ENCODE measurements at places on chromosomes 7 and 10.

DNA sequence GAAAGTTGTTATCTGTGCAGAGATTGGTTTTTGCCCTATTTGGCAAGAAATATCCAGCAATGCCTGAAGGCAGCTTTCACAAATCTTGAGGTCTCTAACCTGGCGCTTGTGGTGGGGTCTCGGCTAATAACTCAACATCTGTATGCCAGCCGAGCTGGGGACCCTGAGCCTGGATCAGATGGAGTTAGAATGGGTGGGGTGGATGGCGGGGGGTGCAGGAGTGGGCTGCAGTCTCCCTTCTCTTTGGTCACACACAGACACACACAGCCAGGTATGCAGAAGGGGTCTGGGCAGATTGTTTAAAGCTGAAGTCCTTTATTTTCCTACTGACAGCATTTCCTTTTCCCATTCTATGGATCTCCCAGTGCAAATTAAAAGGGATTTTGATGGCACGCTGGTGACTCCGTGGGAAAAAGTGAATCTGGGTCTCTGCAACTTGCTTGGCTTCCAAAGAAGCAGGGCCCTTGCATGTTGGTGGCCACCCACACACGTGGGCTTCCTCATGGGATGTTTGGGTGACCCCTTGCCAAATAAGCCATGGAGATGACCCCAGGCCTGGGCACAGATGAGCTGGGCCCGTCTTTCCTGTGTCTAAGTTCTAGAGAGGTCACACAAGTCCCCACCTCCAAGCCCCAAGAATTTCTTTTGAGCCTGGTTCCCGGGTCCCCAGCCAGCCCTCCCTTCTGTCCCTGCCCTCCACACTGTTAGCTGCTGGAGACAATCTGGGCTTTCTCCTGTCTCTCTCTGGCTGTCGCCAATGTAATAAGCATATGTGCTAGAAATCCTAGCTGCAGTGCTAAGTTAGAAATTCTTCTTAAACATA, 39.9 kb upstream of the EMX2 start:
- DNase-seq, result no peak

DNA sequence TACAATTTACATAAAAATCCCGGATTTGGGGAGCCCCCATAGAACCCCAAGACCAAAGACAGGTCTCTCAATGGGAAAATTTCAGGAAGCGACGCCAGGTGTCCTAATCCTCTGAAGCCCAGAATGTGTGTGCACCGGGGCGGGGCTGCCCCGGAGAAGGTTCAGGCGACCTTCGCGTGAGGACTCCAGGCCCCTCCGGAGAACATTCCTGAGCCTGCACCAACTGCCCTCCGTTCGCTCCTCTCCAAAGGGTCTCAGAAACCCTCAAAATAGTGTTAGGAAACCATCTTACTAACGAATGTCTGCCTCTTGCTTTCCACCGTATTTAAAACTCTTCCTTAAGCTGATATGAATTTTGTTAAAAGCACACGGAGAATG, 78.5 kb upstream of the INSIG1 start:
- DNase-seq, result no peak

- DNase-seq, result no peak
These were observed 1.8 kb downstream of the MUC17 start for GRCh38 chr7:101021703-101022102.

DNA sequence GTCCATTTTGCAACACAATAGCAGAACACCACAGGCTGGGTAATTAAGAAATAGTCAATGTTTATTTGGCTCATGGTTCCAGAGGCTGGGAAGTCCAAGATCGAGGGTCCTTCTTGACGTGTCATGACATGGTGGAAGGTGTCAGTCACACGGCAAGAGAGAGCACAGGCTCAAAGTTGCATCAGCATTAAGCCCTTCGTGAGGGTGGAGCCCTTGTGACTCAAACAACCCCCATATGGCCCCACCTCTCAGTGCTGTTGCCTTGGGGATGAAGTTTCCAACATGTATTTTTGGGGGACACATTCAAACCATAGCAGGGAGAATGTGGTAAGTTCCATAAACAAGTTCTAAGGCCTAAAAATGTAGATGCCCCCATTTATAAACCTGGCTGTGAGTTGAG, 24.6 kb upstream of the GTPBP4 start:
- no peak for DNase-seq

- no peak for DNase-seq
These were observed 150.8 kb downstream of the RNF216 start for GRCh38 chr7:5630670-5631069.

GRCh38 chr10:69733791-69734261, 67.9 kb upstream of the COL13A1 start:
- DNase-seq, result no peak

DNA sequence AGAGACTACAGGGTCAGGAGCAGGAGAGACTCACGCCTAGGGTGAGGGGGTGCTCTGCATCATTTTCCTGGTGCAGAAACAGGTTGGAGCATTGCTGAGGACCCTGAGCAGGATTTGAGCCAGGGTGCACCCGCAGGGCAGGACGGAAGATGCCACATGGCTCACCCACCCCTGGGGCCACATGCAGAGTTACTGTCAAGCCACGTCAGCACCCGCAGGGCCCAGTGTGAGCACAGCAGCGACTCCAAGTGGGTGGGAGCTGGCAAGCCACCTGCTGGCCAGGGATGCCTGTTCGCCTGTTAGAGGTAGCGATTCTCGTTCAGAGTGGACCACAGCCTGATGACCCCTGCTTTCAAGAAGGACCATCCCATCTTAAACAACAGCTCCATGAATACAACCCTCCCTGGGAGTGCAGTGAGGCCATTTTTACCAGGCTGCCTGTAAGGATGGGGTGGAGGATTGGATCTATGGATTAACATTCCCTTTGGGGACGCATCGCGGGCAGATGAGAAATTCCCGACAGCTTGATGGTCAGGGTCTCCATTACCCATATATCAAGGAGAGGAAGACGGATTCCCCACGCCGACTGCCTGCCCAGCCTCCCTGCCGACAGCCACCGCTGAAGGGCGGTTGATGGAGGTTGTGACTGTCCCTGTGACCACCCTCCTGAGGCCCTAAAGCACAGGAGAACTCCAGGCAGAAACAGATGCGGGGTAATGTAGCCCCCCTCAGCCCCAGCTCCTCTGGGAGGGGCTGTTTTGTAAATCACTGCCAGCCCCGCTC, 101.1 kb upstream of the RET start:
- no peak for DNase-seq

DNA sequence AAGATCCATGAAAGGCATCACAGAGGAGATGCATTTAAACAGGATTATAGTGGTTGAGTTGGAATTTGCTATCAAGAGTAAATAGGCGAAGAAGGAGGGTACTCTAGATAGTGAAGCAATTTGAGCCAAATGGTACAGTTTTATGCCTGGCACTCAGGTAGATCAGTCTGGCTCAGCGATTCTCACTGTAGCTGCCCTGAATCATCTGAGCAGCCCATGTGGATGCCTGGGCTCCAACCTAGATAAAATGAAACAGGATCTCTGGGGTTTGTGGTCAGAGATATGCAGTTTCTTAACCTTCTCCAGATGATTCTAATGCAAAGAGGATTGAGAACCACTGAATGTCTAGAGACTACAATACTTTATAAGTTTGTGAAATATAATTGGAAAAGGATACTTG, 282.0 kb upstream of the FZD1 start:
- no peak for DNase-seq

DNA sequence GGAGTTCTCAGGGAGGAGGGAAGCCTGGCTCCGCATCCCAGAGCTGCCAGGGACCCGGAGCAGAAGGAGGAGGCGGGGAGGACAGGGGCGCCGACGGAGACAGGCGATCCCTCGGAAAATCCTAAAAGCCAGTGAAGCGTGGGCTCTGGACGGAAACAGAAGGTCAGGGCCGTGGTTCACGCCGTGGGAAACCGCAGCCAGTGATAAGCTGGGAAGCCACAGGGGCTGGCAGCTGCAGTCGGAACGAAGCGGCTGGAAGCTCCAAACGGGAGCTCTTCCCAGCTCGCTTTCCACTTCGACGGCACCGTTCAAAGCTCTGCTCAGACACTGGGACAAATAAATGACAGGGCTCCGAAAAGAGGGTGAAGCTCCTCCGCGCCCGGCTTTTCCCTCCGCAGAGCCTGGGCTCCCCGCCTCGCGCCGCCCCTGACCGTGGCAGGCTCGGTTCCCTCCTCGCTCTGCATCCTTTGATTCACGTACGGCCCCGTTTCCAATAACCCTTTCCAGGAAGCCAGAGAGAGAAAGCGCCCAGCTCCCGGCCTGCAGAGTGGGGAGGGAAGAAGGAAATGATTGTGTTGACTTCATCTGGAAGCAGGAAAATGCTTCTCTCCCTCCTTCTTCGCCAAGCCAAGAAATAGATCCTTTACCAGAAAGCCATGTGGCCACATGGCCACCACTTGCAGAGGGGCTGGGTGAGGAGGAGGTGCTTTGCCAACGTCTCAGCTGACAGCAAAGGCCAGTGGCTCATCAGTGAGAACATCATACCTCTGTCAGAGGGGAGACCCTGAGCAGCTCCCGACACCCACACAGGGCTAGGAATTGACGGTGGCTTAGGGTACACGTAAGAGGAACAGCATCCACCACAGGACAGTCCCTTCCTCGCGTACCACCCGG, 57.4 kb downstream of the ADRB1 start:
- no peak for DNase-seq

All from NAMALWA (cell line).